ENCODE measurements at places on chromosomes 5 and 9. TPM values are rescaled to one million over a fixed set of nuclear protein-coding genes. Genes with fewer than 3 reads are reported as not detected.

IL17B gene
- polyA plus RNA-seq: 0.49 TPM

CMYA5 gene
- 1.4 TPM for polyA plus RNA-seq

PLAC8L1 gene
- polyA plus RNA-seq: 0.33 TPM

ADAM19 gene
- polyA plus RNA-seq: 68.3 TPM

FABP6 gene
- not detected for polyA plus RNA-seq

HMCN2 gene
- polyA plus RNA-seq: not detected

KLF4 gene
- 4.3 TPM for polyA plus RNA-seq

IFNE gene
- 0.69 TPM for polyA plus RNA-seq

CATSPER3 gene
- 0.43 TPM for polyA plus RNA-seq

C1QTNF3 gene
- 2.2 TPM for polyA plus RNA-seq

MRPL22 gene
- 40.8 TPM for polyA plus RNA-seq

CCDC112 gene
- 0.40 TPM for polyA plus RNA-seq

TICAM2 gene
- 1.2 TPM for polyA plus RNA-seq

GRIA1 gene
- polyA plus RNA-seq: 6.7 TPM

STC2 gene
- 168 TPM for polyA plus RNA-seq

PIP5K1B gene
- 0.05 TPM for polyA plus RNA-seq

UBAC1 gene
- 42.1 TPM for polyA plus RNA-seq

DBH gene
- not detected for polyA plus RNA-seq

BARX1 gene
- polyA plus RNA-seq: not detected

KLHL9 gene
- polyA plus RNA-seq: 25.9 TPM

GTF3C4 gene
- polyA plus RNA-seq: 2.8 TPM

CTNND2 gene
- not detected for polyA plus RNA-seq

PCDHGB6 gene
- 1.7 TPM for polyA plus RNA-seq

FAM78A gene
- 0.37 TPM for polyA plus RNA-seq

NR2F1-AS1 gene
- 13.7 TPM for polyA plus RNA-seq

BAAT gene
- polyA plus RNA-seq: not detected

Measured in BJ (cell line).